Karpas-422 (cell line): ENCODE measurements at places on chromosomes 7 and 10. TPM values are rescaled to one million over a fixed set of nuclear protein-coding genes. Genes with fewer than 3 reads are reported as not detected.

GRCh38 chr7:73555411-73555982, 2.0 kb downstream of the BCL7B start:
- DNase-seq, result no peak

DNA sequence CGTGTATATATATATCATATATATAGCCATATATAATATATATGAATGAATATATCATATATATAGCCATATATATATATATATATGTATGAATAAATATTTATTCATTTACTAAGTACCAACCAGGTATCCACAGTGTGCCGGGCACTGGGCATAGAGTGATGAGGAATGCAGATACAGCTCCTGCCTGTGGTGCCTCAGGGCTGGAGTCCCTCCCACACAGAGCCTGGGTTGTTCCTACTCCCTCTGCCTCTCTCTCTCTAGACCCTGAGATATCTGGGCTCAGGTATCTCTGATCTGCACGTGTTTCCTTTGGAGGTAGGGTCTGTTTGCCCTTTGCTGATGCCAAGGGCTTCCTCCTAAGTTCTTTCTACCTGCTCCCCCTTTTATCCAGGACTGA, 1.4 kb upstream of the PLPP4 start:
- no peak for DNase-seq

- DNase-seq, result no peak
These were observed 900.3 kb upstream of the SORCS1 start for GRCh38 chr10:108064746-108065260.

- no peak for DNase-seq
These were observed 216.6 kb downstream of the TWIST1 start for GRCh38 chr7:18900803-18901202.

GRCh38 chr7:50226145-50226544, 78.4 kb upstream of the IKZF1 start:
- no peak for DNase-seq

GRCh38 chr10:51832652-51833383, 133.4 kb upstream of the CSTF2T start:
- no peak for DNase-seq

GRCh38 chr7:142835487-142835886, 19.4 kb upstream of the EPHB6 start:
- no peak for DNase-seq

GRCh38 chr10:116848944-116849247, 403 bp upstream of the ENO4 start:
- DNase-seq, result no peak

DNA sequence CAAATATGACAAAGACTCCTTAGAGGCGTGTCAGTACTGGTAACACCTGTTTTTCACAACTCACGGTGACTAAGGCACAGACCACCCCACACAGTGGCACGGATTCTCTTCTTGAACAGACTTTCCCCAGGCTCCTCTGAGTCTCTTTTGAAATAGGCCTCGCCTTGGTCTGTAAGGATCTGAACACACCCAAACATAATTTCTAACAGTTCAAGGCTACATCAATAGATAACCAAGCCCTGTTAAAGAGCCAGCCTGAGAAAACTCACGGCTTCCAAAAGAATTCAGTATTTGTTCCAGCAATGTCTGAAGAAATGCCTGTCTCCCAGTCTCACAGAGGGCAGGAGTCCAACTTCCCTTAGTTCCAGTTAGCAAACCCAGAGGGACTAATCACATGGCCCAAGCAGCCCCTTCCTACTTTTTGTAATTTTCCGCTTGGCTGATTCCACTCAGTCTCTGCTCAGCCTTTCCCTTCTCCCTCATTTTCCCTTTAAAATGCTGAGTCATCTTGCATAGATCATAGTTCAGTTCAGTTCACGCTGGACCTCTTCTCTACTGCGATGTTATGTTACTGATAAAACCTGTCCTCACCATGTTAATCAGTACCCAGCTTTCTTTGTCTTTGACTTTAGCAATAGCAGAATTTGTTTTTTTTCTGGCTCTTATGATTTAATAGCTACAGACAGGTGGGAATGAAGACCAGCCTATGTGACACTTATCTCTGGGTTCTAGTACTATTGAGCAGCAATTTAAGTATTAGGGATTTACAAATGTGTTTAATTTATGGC, 22.6 kb upstream of the AKR1C3 start:
- DNase-seq, result no peak

DNA sequence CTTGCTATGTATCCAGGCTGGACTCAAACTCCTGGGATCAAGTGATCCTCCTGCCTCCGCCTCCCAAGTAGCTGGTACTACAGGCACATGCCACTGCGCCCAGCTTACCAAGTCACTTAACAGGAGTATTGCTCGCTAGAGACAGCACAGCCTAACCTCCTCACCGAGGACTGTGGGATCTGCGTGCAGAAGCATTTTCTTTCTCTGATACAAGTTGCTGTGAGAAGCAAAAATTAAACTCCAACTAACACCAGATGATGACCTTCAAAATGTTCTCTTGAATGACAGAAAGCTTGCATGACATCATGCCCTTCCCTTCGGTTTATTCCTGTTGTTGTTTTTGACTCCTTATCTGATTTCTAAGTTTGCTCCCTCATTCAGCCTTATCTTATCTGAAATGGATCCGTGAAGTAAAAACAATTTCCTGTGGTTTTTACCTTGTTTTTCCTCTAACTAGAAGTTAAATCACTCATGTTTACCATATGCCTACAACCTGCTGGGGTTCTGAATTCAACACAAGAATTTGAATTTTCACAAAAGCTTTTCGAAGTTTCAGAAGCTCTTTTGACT, 94.4 kb upstream of the KIF5B start:
- DNase-seq, result no peak

- no peak for DNase-seq
These were observed 174.8 kb upstream of the CDCA7L start for GRCh38 chr7:22120391-22121053.

DNA sequence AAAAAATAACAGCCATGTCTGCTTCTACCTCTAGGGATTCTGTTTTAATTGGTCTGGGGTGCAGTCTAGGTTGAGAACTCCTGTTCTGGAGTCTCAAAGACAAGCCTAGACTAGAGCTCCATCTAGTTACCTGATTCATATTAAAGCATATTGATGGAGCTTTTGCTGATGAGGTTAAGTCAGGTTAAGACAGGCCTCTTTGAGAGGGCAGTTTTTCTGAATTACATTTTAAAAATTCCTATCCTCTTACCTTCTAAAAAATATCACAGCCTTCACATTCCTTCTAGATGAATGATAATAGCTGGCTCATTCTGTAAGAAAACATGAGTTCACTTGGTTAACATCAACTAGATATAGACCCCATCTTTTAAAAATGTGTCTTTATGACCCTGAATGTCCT, 28.9 kb downstream of the MGAM start:
- no peak for DNase-seq

GRCh38 chr10:92991513-92991912, 69.1 kb upstream of the CYP26C1 start:
- DNase-seq, result no peak

GRCh38 chr7:155208681-155209477, 88.8 kb upstream of the INSIG1 start:
- DNase-seq, result no peak

DNA sequence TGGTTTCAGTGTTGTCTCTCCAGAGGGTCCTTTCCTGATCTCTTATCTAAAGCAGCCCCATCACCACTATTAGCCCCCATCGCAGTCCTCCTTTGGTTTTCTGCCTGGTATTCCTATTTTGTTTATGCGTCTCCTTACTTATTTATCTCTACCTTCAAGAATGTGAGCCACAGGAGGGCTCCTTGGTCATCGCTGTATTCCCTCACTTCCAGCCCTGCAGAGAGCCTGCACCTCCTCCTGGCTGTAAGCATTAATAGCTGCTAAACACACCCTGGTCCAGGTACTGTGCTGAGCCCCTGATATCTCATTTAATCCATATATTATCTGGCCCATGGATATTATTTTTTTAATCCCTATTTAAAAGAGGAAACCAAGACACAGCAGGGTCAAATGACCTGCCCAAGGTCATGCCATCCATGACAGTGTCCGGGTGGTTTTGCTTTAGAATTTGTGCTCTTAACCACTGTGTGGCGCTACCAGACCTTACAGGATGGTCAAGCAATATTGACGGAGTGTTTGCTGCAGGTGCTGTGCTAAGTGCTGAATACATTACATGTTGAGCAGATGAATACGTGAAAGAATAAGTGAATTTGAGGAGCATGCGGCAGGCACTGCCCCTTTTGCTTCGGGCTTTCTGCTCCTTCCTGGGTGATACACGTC, 227.2 kb downstream of the ADAM12 start:
- peak; percentile 64 for DNase-seq

DNA sequence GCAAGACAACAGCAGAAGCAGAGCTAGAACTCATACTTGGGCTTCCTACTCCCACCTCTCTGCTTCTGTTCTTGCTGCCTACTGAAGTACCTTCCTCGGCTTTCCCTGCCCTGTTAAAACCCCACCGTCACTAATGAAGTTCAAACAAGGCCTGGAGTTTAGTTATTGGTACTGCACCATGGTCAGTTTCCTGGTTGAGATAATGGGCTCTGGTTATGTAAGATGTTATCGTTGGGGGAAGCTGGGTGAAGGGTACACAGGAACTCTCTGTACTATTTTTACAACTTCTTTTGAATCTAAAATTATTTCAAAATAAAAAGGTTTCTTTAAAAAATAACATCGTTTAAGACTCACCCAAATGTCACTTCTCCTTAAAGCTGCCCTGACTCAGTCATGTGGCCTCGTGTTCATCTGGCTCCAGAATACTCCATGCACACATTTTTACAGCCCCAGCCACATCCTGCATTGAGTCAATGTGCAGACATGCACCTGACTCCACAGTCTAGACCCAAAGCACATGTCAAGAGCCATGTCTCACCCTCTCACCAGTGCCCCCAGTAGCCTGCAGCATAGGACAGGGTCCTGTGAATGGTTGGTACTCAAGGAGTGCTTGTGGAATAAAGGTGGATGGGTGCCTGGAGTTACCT, 36.9 kb upstream of the AQP1 start:
- peak; percentile 69 for DNase-seq

DNA sequence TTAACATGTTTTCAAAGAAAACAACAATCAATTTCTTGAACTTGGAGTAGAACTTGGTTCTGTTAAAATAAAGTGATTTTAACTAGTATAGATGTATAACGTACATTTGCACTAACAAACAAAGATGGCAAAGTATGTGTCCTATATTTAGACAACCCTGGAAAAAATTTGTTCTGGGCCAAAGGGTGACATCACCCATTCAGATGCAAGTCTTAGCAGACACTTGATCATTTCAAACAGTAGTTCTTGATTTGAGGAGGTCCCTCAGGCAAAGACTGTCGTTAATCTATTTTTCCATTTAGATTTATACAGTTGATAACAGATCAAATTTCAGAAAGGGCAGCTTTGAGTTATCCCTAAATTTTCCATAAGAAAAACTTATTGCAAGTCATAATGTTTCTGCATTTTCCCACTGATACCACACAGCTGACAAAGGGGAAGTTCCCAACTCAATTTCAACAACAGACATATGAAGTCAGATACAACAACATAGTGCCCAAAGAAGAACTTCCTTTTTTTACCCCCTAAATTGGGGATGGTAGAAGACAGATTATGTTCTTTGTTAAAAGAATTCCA, 5.2 kb downstream of the NMT2 start:
- no peak for DNase-seq

- no peak for DNase-seq
These were observed 268.7 kb downstream of the SEMA3A start for GRCh38 chr7:83925860-83926259.

GRCh38 chr7:149145031-149145845, 2.0 kb upstream of the ZNF398 start:
- DNase-seq, result peak; percentile 85

GRCh38 chr7:78472519-78472918, 673.9 kb downstream of the PHTF2 start:
- no peak for DNase-seq

DNA sequence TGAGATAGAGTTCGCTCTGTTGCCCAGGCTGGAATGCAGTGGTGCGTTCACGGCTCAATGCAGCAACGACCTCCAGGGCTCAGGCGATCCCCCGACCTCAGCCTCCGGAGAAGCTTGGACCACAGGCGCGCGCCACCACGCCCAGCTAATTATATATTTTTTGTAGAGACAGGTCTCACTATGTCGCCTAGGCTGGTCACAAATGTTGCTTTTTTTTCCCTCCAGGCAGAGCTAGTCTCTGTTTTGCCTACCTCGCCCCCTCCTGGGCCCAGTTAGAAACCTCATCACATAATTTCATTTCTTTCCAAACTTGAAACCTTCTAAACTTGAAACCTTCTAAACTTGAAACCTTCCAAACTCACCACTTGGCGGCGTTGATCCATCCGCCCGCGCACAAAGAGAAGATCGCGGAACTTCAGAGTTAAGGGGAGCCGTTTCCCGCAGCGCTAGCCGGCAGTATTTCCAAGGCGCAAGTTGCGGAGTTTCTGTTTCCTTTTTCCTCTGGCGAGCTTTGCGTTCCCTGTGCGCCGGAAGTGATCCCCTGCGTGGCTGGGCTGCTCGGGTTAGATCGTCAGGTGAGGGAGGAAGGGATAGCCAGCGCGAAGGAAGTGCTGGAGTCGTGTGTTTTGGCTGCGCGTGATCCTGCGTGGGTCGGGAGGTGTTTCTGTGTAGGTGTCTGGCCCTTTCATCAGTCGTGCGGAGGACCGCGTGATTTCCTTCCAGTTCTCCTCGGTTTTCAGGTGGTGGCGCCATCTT, at the start of gene SSBP1:
TSS of gene SSBP1 (plus strand) at position 523 of the 756 bp plus-strand sequence. CDS start 809 bp downstream, outside the sequence.
- peak; percentile 99 for DNase-seq

DNA sequence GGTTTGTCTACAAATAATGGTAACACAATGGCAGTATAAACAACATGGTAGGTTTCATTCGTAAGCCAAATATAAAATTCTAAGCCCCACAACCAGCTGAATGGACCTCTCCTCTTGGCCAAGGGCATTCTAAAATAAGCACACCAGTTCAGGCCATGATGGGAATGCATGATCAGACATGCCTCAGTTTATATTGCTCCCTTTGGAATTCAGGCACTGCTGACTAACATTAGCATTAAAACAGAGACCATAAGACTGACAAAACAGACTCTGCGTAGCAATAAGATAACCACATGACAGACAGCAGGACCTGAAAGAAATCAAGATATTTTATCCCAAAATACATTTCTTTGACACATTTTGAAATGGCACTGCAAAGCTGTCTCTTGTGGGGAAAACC, 125.8 kb downstream of the FAM107B start:
- no peak for DNase-seq

The NOD1 gene
- total RNA-seq, result 4.5 and 6.7 TPM in 2 replicates

The CUZD1 gene
- 1.1 and 1.2 TPM in 2 replicates for total RNA-seq

The SPRN gene
- not detected in 2 replicates for total RNA-seq

The VWA2 gene
- total RNA-seq, result not detected in 2 replicates

The ZP3 gene
- not detected in 2 replicates for total RNA-seq

The ANKRD1 gene
- not detected in 2 replicates for total RNA-seq

The TMEM270 gene
- total RNA-seq, result not detected in 2 replicates

The FAM131B gene
- total RNA-seq, result 0.11 TPM in 1 of 2 replicates, not detected in the other

The SLC29A4 gene
- not detected in 2 replicates for total RNA-seq

The SPDYE1 gene
- not detected in 2 replicates for total RNA-seq

The SORCS1 gene
- not detected in 2 replicates for total RNA-seq

The GJC3 gene
- total RNA-seq, result 0.47 TPM in 1 of 2 replicates, not detected in the other

The AKR1C2 gene
- total RNA-seq, result not detected in 2 replicates

The MUC3A gene
- not detected in 2 replicates for total RNA-seq

The ELN gene
- total RNA-seq, result not detected in 2 replicates

The NKX2-3 gene
- total RNA-seq, result not detected in 2 replicates

The C10orf62 gene
- not detected in 2 replicates for total RNA-seq
